ENCODE measurements at places on chromosomes 5 and 9. TPM values are rescaled to one million over a fixed set of nuclear protein-coding genes. Genes with fewer than 3 reads are reported as not detected.

DNA sequence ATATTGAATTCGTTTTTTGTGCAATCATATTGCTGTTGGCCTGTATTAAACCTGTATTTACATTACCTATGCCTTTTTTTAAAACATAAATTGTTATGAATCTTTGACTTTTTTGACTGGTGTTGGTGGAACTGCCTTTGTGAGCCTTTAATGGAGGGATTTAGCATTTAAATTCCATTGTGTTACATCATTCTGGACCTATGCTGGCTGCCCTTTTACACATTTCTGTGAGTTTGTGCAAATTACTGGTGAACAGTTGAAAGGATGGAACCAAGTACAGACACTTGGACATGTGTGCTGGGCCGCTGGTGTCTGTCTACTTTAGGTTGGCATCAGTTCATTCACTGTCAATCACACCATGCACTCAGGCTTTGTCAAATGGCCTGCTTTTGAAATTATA lies 3.4 kb downstream of the SNX18 start:
- DNase-seq: no peak
- no peaks in the 10 kb centered on the region for H3K27me3 ChIP-seq
- H3K4me3 ChIP-seq: peak overlapping the region; percentile 62
- no peaks in the 10 kb centered on the region for H3K36me3 ChIP-seq
- no peak overlapping the region for H3K27ac ChIP-seq

- H3K4me3 ChIP-seq: no peak overlapping the region
- no peak overlapping the region for H3K27ac ChIP-seq
- no peaks in the 10 kb centered on the region for H3K27me3 ChIP-seq
- no peak for DNase-seq
- H3K36me3 ChIP-seq: no peaks in the 10 kb centered on the region
Observed at GRCh38 chr5:149609640-149610219, 28.4 kb downstream of the ARHGEF37 start.

Gene PCDHA1
- not detected for total RNA-seq

- H3K36me3 ChIP-seq: no peaks in the 10 kb centered on the region
- no peak overlapping the region for H3K4me3 ChIP-seq
- H3K27ac ChIP-seq: no peak overlapping the region
- DNase-seq: no peak
Observed at GRCh38 chr9:130288926-130289690, 23.5 kb downstream of the HMCN2 start.

DNA sequence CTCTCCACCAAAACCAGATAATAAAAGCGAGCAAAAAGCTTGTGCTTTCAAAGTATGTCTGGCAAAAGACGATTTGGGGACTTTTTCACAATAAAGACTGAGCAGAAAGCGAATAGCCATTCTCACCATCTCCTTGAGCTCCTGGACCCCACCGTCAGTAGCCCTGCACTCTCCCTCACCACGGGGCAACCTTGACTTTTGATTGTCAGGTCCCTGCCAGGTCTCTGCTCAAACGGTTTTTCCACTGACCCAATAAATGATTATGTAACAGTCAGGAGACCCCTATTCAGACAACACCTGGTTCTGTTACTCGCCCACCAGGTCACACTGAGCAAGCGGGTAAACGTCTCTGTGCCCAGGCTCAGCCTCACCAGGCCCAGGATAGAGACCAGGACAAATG lies 131.3 kb downstream of the MVB12B start:
- no peak overlapping the region for H3K4me3 ChIP-seq
- no peaks in the 10 kb centered on the region for H3K27me3 ChIP-seq
- H3K4me1 ChIP-seq: no peaks in the 10 kb centered on the region
- no peaks in the 10 kb centered on the region for H3K36me3 ChIP-seq

Gene GPR107
- 21.6 TPM for total RNA-seq

DNA sequence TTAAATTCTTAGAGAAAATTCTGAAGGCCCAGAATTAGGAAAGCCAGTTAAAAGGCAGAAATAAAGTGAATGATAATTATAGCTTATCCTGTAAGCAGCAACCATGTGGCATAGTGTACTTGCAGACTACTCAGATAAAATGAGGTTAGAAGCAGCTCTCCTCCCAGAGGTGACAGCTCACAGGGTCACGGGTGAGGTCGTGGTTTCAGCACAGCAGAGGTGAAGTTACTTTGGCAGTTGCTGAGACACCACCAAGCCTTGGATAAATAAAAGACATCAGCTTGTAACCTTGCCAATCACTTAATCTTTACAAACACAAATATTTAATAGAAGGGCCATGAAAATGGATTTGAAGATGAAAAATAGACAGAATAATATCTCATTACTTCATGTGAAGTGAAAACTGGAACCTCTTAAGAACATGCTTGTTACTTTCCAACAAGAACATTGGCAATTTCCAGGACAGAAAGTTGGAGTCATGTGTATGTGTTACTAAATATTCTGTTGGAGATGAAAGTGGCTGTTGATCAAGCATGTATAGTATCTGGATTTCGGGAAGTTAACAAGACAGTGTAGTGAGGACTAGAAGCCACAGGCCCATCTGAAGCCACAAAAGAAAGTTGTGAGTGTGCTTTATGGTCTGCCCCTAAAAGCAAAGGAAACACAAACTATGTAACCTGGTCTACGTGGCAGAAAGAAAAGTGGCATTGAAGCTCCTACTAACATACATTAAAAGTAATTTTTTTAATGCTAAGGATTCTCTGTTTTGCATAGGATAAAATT lies 134.4 kb downstream of the ERCC6L2 start:
- H3K36me3 ChIP-seq: no peaks in the 10 kb centered on the region
- H3K27me3 ChIP-seq: no peaks in the 10 kb centered on the region
- peak overlapping the region; percentile 68 for H3K27ac ChIP-seq
- DNase-seq: peak; percentile 47
- H3K4me3 ChIP-seq: no peak overlapping the region

Gene PCDHA13
- not detected for total RNA-seq

- H3K36me3 ChIP-seq: no peaks in the 10 kb centered on the region
- H3K27me3 ChIP-seq: no peaks in the 10 kb centered on the region
- DNase-seq: no peak
- H3K4me3 ChIP-seq: no peak overlapping the region
Observed at GRCh38 chr9:112121633-112122032, 53.5 kb downstream of the SUSD1 start.

Gene DPYSL3
- total RNA-seq: 1.2 TPM

DNA sequence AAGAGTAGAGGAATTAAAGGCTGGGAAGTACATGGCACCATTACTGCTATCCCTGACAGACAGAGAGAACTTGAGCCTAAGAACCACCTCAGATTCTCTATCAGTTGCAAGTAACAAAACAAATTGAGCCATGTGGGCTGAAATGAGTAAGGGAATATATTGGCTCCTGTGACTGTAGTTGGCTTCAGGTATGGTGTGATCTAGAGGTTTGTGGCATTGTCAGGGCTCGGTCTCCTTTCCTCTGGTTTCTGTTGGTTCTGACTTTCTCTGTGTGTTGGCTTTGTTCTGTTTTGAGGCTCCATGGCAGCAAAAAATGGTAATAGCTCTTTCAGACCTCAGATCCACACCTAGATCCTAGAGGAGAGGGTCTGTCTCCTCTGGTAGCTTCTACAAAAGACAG lies 5.7 kb downstream of the GALNT10 start:
- no peaks in the 10 kb centered on the region for H3K36me3 ChIP-seq
- H3K4me3 ChIP-seq: no peak overlapping the region
- H3K27me3 ChIP-seq: no peaks in the 10 kb centered on the region
- no peak overlapping the region for H3K27ac ChIP-seq
- H3K4me1 ChIP-seq: peaks cover 37% of the 10 kb centered on the region

Gene ANXA1
- total RNA-seq: 91.0 TPM

DNA sequence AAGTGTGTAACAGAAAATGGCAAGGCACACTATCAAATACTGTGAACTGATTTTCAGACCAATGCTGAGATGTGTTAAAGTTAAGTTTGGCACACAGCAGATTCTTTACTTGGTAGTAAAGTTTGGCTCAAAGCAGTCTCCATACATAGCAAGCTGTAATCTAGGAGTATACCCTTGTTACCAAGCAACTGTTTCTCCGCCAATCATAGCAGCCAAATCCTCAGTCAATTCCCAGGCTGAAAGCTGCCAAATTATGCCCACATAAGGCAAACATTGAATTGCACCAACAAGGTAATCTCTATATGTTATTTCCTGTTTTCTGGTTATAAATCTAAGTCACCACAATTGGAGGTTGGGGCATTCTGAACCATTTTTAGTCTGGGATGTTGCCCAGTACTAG lies 345.7 kb downstream of the DEPDC1B start:
- H3K36me3 ChIP-seq: no peaks in the 10 kb centered on the region
- DNase-seq: no peak
- H3K27ac ChIP-seq: no peak overlapping the region
- no peaks in the 10 kb centered on the region for H3K27me3 ChIP-seq

- H3K4me1 ChIP-seq: no peaks in the 10 kb centered on the region
- no peak overlapping the region for H3K27ac ChIP-seq
- no peaks in the 10 kb centered on the region for H3K36me3 ChIP-seq
- no peaks in the 10 kb centered on the region for H3K27me3 ChIP-seq
- DNase-seq: no peak
Observed at GRCh38 chr5:154696891-154697290, 58.3 kb upstream of the LARP1 start.

DNA sequence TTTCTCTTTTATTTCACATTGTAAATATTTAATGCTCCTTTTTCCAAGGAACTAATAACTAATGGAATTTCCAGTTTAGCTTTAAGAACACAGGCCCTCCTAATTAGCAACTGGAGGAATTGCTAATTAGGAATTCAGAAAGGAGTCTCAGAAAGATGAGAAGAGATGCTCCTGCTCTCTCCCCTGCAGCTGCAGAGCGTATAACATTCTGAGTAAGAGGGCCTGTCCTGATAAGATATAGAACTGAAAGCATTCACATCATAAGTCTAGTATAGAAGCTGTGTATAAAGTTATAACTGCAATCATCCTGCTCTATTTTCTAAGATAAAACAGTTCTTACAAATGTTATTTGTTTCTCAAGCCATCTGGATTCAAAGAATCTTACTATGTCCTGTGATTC lies 83.2 kb downstream of the DTWD2 start:
- no peak overlapping the region for H3K4me3 ChIP-seq
- no peaks in the 10 kb centered on the region for H3K4me1 ChIP-seq
- no peaks in the 10 kb centered on the region for H3K27me3 ChIP-seq
- H3K36me3 ChIP-seq: no peaks in the 10 kb centered on the region
- no peak overlapping the region for H3K27ac ChIP-seq
- DNase-seq: no peak

GRCh38 chr5:79898611-79899010 lies 92.5 kb downstream of the MTX3 start:
- H3K4me1 ChIP-seq: no peaks in the 10 kb centered on the region
- no peaks in the 10 kb centered on the region for H3K27me3 ChIP-seq
- H3K27ac ChIP-seq: no peak overlapping the region

DNA sequence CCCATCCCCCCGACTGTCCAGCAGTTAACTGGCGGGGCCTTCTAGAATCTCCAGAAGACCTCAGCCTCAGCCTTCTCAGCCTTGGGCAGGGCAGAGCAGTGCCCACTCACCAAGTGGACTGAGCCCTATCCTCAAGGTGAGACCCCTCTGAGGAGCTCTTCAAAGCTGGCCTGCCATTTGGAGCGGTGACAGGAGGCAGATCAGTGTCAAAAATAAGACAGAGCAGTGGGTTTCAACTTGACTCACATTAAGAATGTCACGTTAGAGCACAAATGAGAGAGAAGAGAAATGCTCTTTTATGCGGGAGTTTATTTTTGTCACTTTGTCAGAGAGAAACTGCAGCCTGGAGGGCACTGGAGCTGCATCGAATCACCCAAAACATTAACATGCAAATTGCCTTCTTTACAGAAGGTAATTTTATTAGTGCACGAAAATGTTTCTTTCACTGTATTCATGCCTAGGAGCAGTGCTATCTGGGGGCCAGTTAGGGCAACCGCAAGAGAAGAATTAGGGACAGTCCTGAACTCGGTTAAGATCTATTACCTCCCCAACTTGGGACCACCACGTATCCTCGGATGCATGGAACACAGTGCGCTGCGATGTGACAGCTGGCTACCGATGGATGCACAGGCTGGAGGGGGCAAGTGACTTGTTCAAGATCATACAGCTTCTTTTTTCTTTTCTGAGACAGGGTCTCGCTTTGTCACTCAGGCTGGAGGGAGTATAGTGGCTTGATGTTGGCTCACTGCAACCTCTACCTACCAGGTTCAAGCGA lies 188.5 kb downstream of the DAB2IP start:
- no peak overlapping the region for H3K27ac ChIP-seq
- H3K36me3 ChIP-seq: no peaks in the 10 kb centered on the region
- DNase-seq: no peak
- no peak overlapping the region for H3K4me3 ChIP-seq

GRCh38 chr5:116013936-116014335 lies 18.3 kb upstream of the ARL14EPL start:
- H3K4me1 ChIP-seq: no peaks in the 10 kb centered on the region
- H3K36me3 ChIP-seq: no peaks in the 10 kb centered on the region
- no peak overlapping the region for H3K4me3 ChIP-seq
- H3K27ac ChIP-seq: no peak overlapping the region
- H3K27me3 ChIP-seq: no peaks in the 10 kb centered on the region

- no peaks in the 10 kb centered on the region for H3K27me3 ChIP-seq
- DNase-seq: no peak
- H3K4me1 ChIP-seq: no peaks in the 10 kb centered on the region
- H3K4me3 ChIP-seq: no peak overlapping the region
- no peaks in the 10 kb centered on the region for H3K36me3 ChIP-seq
- H3K27ac ChIP-seq: no peak overlapping the region
Observed at GRCh38 chr5:115330830-115331229, 34.4 kb upstream of the CCDC112 start.

DNA sequence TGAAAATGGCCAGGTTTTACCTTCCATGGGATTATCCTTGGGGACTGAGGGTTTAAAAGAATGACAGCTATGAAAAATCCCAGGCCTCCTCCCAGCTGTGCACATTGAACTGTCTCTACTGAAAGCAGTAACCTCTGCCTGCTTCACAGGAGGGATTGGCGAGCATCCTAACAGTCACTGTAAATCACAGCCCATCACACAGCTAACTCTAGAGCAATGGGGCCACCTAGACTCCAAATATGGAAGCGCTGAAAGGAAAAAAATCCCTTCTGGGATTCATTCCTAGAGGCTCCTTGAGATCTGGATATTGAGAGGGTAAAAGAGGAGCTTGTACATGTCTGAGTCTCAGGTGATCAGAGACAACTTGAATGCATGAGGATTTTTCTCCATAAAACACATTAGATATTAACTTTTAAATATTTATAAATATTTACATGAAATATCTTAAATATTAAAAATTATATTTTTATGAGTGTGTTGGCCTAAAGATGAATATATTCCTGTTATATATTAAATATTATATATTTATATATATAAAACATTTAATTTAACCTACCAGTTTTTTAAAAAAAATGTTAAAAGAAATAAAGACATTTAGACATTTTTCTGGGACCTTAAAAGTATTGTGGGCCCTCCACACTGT lies 133.8 kb upstream of the SLC24A2 start:
- DNase-seq: no peak
- H3K27ac ChIP-seq: no peak overlapping the region
- H3K4me1 ChIP-seq: peaks cover 7% of the 10 kb centered on the region
- H3K27me3 ChIP-seq: no peaks in the 10 kb centered on the region

Gene PAPPA
- not detected for total RNA-seq

Gene PCDHGA3
- total RNA-seq: 0.24 TPM

Data from naive thymus-derived CD4-positive, alpha-beta T cell (primary cell).